Activated T-helper 2 cell treated with anti-CD3 and anti-CD28 coated beads, Interferon-gamma antibody, Interleukin-2, Interleukin-4, amounts not matched to agents 10 μg/mL and 5 μg/mL and 100 μg/mL, durations not matched to agents 14 hours and 24 hours and 36 hours (primary cell): ENCODE measurements at places on chromosomes 13 and 19.

DNA sequence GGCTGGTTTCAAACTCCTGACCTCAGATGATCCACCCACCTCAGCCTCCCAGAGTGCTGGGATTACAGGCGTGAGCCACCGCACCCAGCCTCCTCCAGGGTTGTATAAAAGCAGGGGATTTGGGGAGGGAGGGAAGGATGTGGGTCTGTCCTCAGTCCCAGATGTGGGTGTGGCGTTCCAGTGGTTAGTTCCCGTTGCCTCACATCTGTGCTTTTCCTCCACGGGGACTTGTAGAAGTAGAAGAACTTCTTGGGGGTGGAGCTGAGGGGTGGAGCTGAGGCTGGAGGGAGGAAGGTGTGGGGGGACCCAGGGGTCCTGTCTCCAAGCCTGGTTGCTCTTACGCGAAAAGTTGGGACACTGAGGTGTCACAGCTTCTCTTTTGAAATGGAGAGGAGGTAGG is 514 bp upstream of the MCEMP1 start:
- H3K4me3 ChIP-seq: no peak overlapping the region
- peaks cover 36% of the 10 kb centered on the region for H3K4me1 ChIP-seq

DNA sequence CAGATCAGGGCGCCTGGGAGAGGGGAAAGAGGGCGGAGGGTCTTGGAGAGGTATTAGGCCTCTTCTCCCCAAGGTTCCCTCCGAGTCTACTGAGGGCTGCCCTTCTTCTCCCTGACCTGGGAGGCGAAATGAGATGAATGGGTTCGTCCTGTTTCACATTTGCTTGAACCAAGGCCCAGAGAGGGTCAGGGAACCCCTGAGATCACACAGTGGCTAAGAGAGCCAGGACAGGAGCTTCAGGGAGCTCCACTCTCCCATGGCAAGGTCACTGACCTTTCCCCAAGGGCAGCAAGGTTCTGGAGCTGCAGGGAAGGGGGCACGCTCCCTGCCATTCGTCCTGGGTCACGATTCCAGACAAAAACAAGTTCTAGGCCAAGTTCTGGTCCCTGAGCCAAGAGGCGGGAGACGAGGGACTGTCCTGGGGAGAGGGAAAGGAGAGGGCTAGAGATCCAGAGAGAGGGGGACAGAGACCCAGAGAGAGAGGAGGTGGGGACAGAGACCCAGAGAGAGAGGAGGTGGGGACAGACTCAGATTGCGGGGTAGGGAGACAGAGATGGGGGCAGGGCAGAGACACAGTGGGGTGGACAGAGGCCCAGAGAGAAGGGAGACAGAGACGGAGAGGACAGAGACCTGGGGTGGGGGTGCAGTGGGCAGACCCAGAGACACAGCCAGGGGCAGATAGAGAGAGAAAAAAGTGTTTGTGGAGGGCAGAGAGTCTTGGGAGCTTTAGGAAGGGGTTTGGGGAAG is 541 bp downstream of the ASPDH start:
- peaks cover 9% of the 10 kb centered on the region for H3K4me1 ChIP-seq
- H3K4me3 ChIP-seq: no peak overlapping the region
- H3K36me3 ChIP-seq: peaks cover 9% of the 10 kb centered on the region
- no peak for DNase-seq
- H3K27me3 ChIP-seq: no peaks in the 10 kb centered on the region
- H3K27ac ChIP-seq: no peak overlapping the region

- DNase-seq: no peak
- H3K27me3 ChIP-seq: no peaks in the 10 kb centered on the region
- H3K4me1 ChIP-seq: peaks cover 58% of the 10 kb centered on the region
These were observed 42.1 kb downstream of the FOXO1 start for GRCh38 chr13:40624383-40624782.

- DNase-seq: no peak
- no peak overlapping the region for H3K27ac ChIP-seq
- no peak overlapping the region for H3K4me3 ChIP-seq
These were observed 22.5 kb downstream of the LDLR start for GRCh38 chr19:11111771-11112144.

DNA sequence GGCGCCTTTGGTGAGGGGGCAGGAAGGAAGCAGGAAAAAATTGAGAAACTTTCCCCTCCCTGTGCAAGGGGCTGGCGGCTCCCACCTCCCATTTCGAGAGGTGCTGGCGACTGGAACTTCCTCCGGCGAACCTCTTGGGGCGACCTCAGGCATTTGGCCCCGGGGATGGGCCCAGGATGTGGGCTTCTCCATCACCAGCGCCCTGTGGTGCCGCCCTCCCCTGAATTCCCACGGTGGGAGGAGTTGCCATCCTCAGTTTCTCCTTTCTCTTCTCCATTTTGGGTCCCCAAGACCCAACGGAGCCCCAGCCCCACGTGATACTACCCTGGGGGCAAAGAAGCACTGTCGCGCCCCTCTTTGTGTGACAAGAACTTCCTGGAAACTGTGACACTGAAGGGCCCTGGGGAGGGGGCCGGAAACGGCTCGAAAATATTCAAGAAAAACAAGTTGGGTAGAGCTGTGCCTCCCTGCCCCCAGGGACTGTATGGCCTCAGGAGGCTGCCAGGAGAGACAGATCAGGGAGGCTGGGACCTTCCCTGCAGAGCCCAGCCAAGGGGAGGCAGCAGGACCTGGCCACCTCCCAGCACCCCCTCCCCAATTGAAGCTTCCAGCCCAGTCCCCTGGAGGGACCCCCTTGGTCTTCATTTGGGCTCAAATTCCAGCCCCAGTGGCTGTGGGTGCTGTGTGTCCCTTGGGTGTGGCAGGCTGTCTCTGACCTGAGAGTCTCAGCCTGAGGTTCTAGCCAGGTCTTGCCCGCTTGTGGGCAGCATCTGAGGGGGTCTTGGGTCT is 16.2 kb upstream of the AP1M2 start:
- peak overlapping the region; percentile 97 for H3K4me3 ChIP-seq
- DNase-seq: peak; percentile 81
- H3K36me3 ChIP-seq: peaks cover 11% of the 10 kb centered on the region
- peaks cover 16% of the 10 kb centered on the region for H3K4me1 ChIP-seq

- DNase-seq: no peak
- no peak overlapping the region for H3K27ac ChIP-seq
- H3K4me3 ChIP-seq: no peak overlapping the region
- no peaks in the 10 kb centered on the region for H3K36me3 ChIP-seq
These were observed 82.0 kb downstream of the PCDH9 start for GRCh38 chr13:67148161-67148571.

- H3K36me3 ChIP-seq: peaks cover 4% of the 10 kb centered on the region
- DNase-seq: no peak
- H3K27ac ChIP-seq: no peak overlapping the region
- no peak overlapping the region for H3K4me3 ChIP-seq
These were observed 4.4 kb upstream of the LTBP4 start for GRCh38 chr19:40596608-40597328.

- no peaks in the 10 kb centered on the region for H3K36me3 ChIP-seq
- peaks cover 2% of the 10 kb centered on the region for H3K27me3 ChIP-seq
- no peak overlapping the region for H3K4me3 ChIP-seq
- no peak overlapping the region for H3K27ac ChIP-seq
- H3K4me1 ChIP-seq: no peaks in the 10 kb centered on the region
These were observed 26.3 kb upstream of the DCLK1 start for GRCh38 chr13:36157480-36157879.

- no peak overlapping the region for H3K27ac ChIP-seq
- H3K36me3 ChIP-seq: no peaks in the 10 kb centered on the region
- no peak for DNase-seq
- peaks cover 9% of the 10 kb centered on the region for H3K27me3 ChIP-seq
These were observed 129.9 kb downstream of the GGACT start for GRCh38 chr13:100458673-100459072.

DNA sequence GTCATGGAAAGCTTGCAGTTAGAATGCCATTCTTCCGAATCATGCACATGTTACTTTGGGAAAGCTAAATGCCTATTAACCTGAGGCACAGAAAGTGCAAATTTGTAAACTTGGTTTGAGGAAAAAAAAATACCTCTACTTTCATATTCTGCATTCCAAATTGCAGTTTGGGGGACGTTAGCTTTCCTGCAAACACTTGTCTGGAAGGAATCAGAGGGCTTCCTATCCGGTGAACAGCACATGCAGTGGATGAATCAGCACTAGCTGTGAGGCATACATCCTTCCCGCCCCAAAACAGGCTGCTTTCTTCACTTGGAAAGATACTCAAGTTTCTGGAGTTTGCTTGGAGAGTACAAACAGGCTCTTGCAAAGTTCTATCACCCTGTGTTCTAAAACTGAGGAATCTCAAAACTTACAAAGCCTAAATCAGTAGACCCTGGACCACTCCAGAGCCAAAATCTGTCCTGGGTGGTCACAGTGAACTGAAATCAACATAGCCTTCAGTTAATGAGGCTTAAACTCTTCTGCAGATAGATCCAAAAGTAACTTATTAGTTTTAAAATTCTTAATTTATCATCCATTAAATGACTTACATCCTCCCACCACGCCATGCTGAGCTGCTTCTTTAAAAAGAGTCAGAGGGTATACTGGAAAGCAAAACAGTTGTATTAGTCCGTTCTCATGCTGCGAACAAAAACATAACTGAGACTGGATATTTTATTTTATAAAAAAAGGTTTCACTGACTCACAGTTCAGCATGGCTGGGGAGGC is 802.3 kb upstream of the ARGLU1 start:
- no peaks in the 10 kb centered on the region for H3K4me1 ChIP-seq
- no peak for DNase-seq
- no peak overlapping the region for H3K27ac ChIP-seq
- H3K36me3 ChIP-seq: no peaks in the 10 kb centered on the region
- no peaks in the 10 kb centered on the region for H3K27me3 ChIP-seq

DNA sequence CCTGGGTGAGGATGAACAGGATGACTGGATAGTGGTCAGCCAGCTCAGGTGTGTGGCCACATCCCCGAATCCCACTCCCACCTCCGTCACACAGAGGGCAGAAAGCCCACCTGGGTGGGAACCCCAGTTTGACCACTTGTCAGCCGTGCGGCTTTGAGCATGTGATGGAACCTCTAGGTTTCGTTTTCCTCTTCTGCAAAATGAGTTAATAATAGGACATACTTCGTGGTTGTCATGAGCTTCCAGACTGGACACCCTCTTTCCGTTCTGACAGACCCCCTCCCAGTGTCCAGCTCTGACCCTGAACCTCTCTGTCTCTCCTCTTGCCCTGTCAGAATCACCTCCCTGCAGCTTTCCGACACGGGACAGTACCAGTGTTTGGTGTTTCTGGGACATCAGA is 1.8 kb downstream of the AXL start:
- H3K4me3 ChIP-seq: no peak overlapping the region
- H3K27ac ChIP-seq: no peak overlapping the region
- DNase-seq: no peak

GRCh38 chr19:39196860-39197562 is at the start of gene NCCRP1:
Gene NCCRP1 (plus strand): TSS chr19:39196964. CDS start chr19:39196983, 19 bp downstream.
- H3K27me3 ChIP-seq: peaks cover 51% of the 10 kb centered on the region
- no peak for DNase-seq
- no peak within 1 kb of the TSS for H3K27ac ChIP-seq
- H3K4me1 ChIP-seq: peaks cover 5% of the 10 kb centered on the region

GRCh38 chr19:17968362-17968761 is 1.5 kb downstream of the KCNN1 start:
- H3K4me3 ChIP-seq: no peak overlapping the region
- no peaks in the 10 kb centered on the region for H3K36me3 ChIP-seq
- DNase-seq: no peak

DNA sequence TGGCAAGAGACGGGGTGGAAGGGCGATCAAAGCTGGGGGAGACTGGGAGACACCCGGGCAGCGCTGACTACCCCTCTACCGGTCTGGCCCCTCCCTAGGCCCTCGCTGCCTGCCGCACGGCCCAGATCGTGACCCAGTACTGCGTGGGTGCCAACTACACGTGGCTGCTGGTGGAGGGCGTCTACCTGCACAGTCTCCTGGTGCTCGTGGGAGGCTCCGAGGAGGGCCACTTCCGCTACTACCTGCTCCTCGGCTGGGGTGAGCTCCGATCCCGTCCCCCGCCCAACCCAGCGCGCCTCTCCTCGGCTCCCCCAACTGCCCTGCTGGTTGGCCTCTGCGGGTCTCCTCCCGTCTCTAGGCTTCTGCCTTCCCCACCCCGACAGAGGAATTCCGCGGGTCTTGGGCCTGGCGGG is 8.8 kb downstream of the GIPR start:
- H3K36me3 ChIP-seq: peaks cover 1% of the 10 kb centered on the region
- H3K27me3 ChIP-seq: peaks cover 2% of the 10 kb centered on the region
- H3K27ac ChIP-seq: no peak overlapping the region

GRCh38 chr13:72221276-72221962 is 354.4 kb upstream of the DACH1 start:
- no peak overlapping the region for H3K27ac ChIP-seq
- H3K4me1 ChIP-seq: no peaks in the 10 kb centered on the region
- H3K27me3 ChIP-seq: no peaks in the 10 kb centered on the region
- H3K4me3 ChIP-seq: no peak overlapping the region

GRCh38 chr19:1057176-1057855 is 9.7 kb upstream of the ARHGAP45 start:
- peaks cover 9% of the 10 kb centered on the region for H3K4me1 ChIP-seq
- DNase-seq: no peak
- H3K36me3 ChIP-seq: peaks cover 16% of the 10 kb centered on the region
- no peak overlapping the region for H3K4me3 ChIP-seq
- peak overlapping the region; percentile 60 for H3K27ac ChIP-seq

DNA sequence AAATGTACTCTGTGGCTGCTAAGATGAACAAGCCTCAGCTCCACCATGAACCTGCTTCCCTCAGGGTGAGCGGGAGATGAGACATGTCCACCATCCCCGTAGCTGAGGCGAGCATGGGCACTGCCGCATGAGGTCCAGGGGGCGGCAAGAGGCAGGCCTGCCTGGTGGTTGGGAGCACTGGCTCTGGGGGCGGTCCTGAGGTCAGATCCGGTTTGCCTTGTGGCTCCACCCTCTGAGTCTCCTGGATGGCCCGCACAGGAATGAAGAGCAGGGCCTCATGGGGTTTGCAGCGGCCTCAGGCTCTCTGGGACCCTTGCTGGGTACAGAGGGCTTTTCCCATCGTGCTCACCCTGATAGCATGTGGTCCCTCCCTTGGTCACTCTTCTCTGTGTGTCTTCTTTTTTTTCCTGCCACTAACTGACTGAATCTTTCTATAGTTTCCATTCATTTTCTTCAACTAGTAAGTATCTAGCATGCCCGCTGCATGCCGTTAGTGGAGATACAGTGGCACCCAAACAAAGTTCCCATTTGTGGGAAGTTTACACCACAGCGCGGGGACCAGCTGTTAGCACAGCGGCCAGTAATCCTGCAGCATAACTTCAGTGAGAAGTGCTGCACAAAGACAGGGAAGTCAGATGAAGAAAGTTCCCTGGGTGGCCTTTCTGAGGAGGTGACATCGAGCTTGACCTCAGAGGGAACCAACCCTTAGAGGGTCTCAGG is 37.3 kb downstream of the CAPN12 start:
- H3K4me3 ChIP-seq: no peak overlapping the region
- peaks cover 63% of the 10 kb centered on the region for H3K36me3 ChIP-seq
- H3K27me3 ChIP-seq: no peaks in the 10 kb centered on the region
- H3K4me1 ChIP-seq: no peaks in the 10 kb centered on the region

DNA sequence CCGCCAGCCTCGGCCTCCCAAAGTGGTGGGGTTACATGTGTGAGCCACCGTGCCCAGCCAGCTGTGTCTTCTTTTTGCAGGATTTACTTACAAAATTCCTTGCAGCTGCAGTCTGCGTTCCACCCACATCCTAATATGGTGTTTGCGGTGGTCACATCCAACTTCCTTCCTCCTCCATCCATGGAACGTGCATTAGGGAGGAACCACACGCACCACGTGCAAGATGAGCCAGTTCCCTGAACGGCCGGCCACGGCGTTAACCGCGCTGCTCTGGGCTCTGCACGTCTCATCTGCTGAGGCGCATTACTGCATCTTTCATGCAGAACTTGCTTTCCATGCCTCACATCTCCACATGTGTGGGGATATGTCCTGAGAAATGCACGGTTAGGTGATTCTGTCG is 13.0 kb upstream of the SIGLEC11 start:
- peaks cover 3% of the 10 kb centered on the region for H3K36me3 ChIP-seq
- H3K4me1 ChIP-seq: no peaks in the 10 kb centered on the region
- H3K27ac ChIP-seq: no peak overlapping the region
- no peaks in the 10 kb centered on the region for H3K27me3 ChIP-seq

- H3K4me3 ChIP-seq: no peak overlapping the region
- no peaks in the 10 kb centered on the region for H3K4me1 ChIP-seq
- peaks cover 3% of the 10 kb centered on the region for H3K36me3 ChIP-seq
These were observed 34.8 kb upstream of the CYSLTR2 start for GRCh38 chr13:48618937-48619336.
